Left renal cortex interstitium (tissue), 4 donors: ENCODE measurements at places on chromosomes 1 and 21. TPM values are rescaled to one million over a fixed set of nuclear protein-coding genes. Genes with fewer than 3 reads are reported as not detected.

DNA sequence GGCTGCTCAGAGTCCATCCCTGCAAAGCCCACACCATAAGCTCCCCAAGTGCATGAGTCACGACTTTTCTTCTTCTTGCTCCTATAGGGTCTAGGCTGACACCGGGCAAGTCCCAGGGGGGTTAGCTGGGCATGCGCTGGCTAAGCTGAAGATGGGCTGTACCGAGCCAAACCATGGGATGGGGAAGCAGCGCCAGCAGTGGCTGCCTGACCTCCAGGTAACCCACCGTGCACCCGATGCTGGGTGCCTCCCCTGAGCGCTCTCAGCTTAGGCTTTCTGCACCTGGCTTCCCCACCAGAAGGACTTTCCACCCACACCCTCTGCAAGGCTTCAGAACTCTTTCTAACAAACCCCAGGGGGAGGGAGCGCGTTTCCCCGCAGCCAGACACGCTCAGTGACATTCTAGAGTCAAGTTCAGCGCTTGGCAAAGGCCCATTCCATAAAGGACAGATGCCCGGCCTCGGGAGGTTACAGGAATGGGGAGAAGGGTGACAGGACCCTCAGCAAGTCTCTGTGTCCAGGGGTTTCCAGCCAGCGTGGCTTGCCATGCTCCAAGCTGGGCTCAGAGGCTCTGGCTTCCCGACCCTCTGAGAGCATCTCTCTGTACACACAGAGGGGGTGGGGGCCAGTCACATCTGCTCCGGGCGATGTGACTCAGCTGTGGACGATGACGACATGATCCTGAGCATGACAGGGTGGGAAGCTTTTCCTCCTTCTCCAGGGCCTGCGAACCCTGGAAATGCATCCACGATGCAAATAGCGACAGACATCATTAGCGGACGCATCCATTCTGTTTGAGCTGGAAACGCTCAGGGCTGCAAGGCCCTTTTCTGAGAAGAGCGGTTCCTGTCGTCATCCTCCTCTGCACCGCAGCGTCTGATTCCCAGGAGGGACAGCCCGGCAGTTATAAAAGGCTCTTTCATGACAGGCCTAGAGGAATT, 107.8 kb downstream of the SIK1 start:
- DNase-seq: no peak

DNA sequence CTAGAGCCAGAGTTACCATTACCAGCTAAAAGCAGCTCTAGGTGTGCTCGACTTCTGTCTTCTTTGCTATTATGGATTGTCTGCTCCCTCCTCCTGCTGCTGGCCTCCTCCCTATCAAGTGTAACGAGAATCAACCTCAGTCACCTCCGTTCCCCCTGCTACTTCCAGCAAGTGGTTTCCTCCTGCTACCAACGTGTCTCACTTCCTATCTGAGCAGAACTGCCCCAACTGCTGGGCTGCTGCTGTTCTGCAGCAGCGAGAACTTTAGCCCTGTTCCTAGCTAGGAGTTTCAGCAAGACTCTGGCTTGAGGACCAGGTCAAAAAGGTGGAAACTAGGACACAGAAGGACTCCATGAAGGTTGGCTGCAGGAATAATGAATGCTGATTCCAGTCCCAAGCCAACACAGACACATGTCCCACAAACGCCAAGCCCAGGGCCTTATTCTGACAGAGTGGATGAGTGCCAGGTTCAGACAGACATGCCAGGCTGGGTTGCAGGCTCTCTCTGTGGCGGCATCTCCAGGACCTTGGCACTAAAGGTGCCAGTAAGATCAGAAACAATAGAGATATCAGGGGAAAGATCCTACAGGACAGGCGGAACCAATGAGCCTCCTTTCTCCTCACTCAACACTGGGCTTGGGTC, 46.9 kb downstream of the CD34 start:
- DNase-seq: no peak

ILDR2 gene
- 15.8 TPM for polyA plus RNA-seq

DNA sequence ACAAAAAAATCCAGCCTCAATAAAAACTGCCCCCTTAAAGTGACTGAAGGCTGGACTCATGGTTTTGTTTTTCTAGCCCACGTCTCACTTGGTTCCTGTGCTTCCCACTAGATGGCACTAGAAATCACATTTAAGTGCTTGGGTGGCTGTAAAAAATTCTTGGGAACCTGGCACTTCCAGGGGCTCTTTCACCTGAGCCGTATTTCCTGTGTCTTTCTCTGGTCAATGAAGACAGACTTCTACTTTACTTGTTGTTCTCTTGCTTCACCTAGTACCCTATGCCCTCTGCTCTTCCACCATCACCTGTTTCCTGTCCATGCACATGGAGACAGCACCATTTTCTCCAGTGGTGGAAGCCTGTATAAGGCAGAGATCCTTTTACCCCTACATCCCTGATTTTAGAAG, 20.0 kb downstream of the METTL13 start:
- peak; percentile 37 for DNase-seq

CSF3R gene
- 6.0 TPM for polyA plus RNA-seq

CD48 gene
- polyA plus RNA-seq: 1.5 TPM

- no peak for DNase-seq
Observed at GRCh38 chr21:28138272-28138671, 854.4 kb downstream of the LTN1 start.

GRCh38 chr21:41616031-41616591, 108.2 kb upstream of the TMPRSS2 start:
- DNase-seq: no peak

DNA sequence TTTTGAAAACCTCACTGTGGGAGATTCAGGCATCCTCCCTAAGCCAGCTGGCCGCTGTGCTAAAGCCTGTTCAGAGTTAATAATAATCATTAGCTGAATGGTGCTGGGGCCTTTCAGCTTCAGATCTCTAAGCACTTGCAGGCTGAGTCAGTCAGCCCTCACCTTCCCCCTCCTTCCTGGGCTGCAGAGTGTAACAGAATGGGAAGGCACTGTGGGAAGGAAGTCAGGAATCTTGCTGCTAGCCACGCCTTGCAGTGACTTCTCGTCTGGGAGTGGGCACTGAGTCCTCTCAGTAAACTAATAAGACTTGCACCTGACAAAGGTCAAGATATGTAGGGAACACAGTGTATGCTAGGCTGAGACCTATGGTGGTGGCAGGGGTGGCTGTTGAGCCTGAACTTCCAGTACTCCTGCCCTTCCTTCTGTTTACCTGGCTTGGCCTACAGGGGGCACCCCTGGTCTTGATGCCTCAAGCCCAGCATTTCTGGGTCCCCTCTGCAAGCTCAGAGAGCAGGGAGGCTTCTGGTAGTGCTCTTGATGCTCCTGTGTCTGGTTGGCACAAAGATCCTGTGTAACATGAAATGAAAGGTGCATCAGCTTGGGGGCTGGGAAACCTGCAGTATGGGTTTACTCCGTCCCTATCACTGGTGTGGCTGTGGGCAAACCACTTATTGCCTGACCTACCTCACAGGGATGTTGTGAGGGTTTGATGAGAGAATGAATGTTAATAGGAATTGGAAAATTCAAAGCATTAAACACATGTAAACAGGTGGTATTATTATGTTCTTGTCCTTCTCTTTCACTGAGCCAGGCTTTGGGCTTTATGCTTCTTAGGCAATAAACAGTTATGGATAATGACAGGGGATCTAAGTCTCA, 6.0 kb downstream of the CYB561D1 start:
- no peak for DNase-seq

DNA sequence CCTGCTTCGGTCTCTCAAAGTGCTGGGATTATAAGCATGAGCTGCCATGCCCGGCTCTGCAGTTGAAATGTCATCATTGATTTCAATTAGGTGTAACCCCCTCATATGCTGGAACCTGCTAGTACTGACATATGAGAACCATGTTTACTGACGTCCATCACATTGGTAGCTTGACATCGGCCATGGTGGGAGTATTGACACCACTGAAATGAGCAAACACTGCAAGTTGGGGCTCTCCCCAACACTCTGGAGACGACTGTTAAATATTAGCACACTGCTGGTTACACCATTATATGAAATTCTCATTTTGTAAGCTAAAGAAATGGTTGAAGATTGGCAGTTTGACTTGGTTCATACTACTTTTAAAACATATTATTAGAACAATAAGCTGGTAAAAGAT, 63.7 kb downstream of the CNST start:
- DNase-seq: no peak

DNA sequence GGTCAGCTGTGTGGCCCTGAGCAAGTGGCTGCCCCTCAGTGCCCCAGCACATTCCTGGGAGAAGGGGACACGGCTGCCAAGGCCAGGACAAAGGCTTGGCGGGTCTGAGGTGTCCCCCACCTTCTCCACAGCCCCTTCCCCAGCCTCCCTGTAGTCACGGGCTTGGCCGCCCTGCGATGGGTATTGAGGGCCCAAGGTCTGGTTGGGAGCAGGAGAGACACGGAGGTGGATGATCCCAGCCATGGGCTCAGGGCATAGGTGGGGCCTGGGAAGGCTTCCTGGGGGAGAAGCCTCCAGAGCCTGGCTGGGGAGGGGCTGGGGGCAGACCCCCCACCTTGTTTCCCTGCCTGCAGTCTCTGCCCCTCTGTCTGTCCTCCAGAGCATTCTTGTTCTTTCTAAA, 27.0 kb downstream of the TTC39A start:
- DNase-seq: no peak

CD101 gene
- 2.3 TPM for polyA plus RNA-seq

GRCh38 chr1:184027826-184028695, 9.5 kb downstream of the COLGALT2 start:
- DNase-seq: no peak

GRCh38 chr1:15531003-15531402, 4.4 kb downstream of the DNAJC16 start:
- DNase-seq: no peak

NES gene
- 147 TPM for polyA plus RNA-seq

HFM1 gene
- polyA plus RNA-seq: 8.4 TPM

- DNase-seq: no peak
Observed at GRCh38 chr21:33212159-33212851, 17.4 kb upstream of the IFNAR2 start.

CD2 gene
- 0.11 TPM for polyA plus RNA-seq

KLHDC8A gene
- 2.1 TPM for polyA plus RNA-seq

DNA sequence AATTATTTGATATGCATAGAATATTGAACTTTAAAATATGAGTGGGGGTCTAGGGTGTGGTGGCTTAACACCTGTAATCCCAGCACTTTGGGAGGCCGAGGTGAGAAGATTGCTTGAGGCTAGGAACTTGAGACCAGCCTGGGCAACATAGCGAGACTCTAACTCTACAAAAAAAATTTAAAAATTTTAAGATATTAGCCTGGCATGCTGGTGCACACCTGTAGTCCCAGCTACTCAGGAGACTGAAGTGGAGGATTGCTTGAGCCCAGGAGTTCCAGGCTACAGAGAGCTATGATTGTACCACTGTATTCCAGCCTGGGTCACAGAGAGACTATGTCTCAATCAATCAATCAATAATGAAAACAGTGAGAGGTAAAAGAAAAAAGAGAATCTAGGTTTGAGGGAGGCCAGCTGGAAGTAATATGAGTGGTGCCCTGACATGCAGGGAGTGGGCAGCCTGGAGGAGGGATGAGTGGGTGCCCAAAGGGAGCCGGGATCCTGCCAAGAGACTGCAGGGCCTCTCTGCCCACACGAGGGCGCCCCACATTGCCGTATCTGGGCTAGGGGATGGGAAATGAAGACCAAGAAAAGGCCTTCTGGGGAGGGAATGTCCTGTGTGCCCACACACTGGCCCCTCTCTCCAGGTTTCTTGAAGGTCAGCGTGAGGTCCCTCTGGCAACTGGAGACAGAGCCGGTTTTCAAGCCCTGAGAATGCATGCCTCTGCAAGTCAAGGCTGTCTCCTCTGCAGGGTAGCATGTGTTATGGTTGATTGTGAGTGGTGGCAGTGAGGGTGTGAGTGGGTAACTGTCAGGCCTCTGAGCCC, 93.9 kb upstream of the PPM1J start:
- DNase-seq: peak; percentile 44

EXO1 gene
- polyA plus RNA-seq: 13.4 TPM

DNA sequence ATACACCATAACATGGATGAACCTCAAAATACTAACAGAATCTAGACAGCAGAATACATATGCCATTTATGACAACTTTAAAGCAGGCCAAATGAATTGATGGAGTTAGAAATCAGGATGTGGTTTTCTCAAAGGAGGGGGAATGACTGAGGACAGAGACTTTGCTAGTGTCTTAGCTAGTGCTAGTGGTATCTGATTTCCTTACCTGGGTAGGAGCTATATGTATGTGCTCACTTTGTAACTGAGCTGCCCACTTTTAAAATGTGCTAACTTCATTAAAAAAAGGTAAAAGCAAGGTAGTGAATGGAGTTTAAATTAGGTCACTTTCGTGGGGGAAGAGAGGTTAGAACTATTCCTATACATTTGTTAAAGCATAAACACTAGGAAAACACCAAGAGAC, 2.6 kb downstream of the GTF2B start:
- DNase-seq: no peak

KIF2C gene
- polyA plus RNA-seq: 27.5 TPM

PYGO2 gene
- 50.3 TPM for polyA plus RNA-seq

DNA sequence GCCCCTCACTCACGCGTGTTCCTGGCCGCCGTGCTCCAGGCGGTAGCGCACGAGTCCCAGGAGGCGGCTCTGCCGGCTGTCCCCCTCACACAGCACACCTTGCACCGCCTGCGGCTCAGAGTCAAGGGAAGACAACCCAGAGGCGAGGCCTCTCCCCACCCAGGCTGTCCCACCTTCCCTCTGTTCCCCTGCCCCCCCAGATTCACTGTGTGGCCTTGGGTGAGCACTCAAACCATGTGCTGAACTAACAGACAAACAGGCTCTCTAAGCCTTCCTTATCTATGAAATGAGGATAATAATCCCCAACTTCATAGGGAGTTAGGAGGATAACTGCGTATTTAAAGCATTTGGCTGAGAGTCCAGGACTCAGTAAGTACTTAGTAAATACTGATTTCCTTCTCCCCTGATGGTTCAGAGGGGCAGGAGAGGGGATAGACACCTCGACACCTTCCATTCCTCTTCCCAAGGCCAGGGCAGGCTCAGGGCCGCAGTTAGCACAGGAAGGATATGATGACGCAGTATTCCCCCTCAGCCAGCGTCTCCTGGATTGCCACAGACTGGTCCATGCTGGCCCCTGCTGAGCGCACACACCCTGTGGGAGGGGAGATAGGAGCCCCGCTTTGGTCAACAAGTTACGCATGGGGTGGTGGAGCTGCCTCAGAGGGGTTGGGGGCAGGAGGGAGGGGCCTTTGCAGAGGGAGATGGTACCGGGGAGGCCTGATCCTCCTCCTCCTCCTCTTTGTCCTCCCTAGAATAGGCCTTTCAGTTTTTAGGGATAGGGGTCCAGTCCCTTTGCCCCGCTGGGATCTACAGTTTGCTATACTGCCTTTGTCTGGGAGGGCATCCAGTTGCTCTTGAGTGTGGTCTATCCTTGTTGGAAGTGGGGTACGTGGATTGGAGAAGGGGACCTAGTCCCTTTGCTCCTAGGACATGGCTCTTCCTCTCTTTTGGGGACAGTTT, 830 bp downstream of the INPP5B start:
- DNase-seq: no peak

DNA sequence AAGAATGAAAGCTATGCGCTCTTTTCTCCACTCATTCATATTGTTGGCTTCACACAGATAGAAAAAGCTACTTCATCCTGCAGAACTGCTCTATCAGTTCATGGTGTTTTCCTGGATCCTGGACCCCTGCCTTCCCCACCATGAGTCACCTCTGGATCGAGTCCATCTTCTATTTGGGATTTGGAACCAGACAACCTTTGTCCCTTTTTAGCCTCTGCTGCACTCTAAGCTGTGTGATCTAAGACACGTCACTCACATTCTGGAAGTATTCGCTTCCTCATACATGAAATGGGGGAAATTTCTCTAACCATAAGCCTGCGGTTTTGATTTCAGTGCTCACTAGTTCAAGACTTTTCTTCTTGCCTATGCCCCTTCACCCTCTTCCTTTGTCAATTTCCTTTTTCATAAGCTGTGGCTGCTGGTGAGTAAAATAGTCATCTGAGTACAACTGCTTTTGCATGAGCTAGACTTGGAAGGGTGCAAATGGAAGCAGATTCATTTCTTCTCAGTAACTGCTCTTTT, 14.1 kb upstream of the DEGS1 start:
- DNase-seq: no peak
